ENCODE measurements at places on chromosomes 12 and 14.

- DNase-seq, result peak; percentile 65
These were observed 34.1 kb downstream of the SCFD1 start for GRCh38 chr14:30656190-30656632.

DNA sequence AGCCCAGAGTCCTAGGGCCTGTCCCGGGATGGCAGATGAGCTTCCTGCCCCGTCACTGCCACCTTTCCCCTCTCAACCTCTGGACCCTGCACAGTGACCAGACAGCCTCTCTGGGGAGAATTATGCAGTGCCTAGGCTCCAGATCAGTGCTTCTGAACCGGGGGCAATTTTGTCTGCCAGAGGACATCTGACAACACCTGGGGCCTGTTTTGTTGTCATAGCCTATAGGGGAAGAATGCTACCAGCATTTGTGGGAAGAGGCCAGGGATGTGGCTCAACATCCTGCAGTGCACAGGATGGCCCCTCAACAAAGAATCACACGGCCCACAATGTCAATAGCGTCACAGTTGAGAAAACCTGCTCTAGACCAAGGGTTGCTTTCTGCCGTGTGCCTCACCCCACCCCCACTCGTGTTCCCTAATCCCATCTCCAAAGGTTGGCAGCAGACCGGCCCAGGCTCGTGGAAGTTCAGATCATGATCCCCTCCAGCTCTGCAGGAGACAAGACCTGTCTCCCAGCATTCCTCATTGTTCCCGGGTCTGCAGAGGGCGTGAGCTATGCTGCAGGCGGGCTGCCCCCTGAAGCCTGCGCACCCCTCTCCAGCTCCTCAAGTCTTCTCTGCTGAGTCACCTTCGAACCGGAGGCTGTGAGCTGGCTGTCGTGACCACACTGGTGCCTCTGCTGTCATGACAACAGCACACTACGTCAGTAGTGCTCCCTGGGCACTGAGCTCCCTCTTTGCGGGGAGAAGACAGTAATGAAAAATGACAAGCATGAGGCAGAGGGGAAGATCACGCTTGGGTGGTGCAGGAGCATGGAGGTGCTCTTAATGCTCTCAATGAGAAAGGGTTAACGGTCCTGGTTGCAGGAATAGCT, 2.0 kb upstream of the GAPDH start:
- peak; percentile 84 for DNase-seq

- DNase-seq, result peak; percentile 83
These were observed 46.0 kb downstream of the SH2B3 start for GRCh38 chr12:111451649-111452129.

DNA sequence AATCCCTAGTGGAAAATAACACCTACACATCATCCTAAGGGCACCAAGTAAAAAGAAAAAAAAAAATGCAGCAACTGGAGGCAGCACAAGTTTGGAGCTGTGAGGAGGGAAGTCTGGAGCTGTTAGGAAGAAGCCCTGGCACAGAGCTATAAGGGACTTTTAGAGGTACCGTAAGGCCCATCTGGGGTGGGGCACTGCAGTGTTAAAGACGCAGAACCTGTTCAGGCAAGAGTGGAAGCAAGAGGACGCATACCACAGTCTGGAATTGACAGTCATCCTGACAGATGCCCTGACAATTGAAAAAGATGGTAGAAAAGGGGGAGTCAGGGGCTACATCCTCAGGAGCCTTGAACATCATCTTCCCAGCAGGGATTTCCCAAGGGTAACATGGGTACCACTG, 195.9 kb upstream of the PLEKHG7 start:
- DNase-seq, result no peak

DNA sequence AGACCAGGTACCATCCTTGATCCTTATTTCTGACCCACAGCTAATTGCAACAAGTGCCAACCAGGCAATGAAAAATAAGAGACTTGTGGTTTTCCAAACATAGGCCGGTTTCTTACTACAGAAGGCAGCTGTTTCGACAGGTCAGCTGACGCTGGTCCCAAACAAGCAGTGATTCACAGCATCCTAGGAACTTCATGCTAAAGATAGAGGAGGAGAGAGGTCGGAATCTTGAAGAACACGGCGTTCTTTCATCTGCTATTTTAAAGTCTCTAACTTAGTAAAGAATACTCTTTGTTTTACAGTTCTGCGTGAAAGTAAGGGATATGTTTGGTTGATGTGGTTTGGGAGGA, 28.1 kb upstream of the ADGRD1 start:
- DNase-seq, result no peak

GRCh38 chr12:34294671-34295365, 272.5 kb downstream of the ALG10 start:
- DNase-seq, result no peak

DNA sequence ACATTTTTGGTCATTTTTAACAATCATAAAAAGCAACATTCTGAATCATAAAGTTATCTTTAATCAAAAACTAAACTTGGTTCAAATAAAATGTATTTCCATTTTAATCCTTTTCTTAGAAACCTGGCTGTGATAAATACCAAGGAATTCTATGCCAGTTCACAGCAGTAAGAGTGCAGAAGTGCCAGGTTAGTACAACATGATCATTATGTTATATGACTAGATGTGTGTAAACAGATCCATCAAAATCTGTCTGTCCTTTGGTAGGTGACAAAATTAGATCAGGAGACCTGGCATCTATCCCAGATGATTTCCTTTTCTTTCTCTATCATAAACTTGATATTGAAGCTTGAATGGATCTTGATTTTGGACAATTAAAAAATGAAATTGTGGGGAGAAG, 200.6 kb upstream of the STXBP6 start:
- DNase-seq, result no peak

DNA sequence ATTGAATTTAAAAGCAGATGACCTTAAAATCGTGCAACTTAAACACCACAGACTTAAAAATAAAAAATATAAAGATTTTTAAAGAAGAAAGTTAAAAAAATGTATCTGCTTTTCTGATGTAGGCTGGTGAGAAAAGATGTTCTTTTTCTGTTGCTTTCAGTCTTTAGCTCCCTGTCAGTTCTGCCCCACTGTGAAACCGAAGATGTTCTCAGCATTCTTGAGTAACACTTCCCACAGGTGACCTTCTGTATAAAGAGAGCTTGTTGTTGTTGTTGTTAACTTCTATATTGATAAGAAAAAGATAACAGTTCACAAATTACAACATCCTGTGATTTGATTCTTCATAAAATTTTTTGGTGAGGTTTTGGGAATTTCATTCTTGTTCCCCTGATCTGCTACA, 377.9 kb upstream of the RGS6 start:
- DNase-seq, result no peak

- peak; percentile 27 for DNase-seq
These were observed 1.2 kb upstream of the WSB2 start for GRCh38 chr12:118061873-118062843.

DNA sequence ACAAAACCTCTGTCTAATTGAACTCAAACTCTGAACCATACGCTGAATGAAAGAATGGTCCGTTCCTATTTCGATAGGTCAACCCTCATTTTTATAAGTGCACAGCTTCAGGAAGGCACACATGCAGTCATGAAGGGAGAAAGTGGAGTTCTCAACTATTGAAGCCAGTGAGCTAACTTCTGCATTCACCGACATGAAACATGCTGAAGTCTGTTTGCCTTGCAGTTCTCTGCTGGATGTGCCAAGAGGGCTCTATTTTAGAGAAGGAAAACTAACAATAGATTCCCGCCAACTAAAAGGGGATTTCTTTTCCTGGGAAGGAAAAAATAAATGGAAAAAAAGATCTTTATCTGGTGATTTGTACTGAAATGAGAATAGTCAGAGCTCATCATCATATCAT, 191.0 kb upstream of the PLEKHG7 start:
- no peak for DNase-seq

DNA sequence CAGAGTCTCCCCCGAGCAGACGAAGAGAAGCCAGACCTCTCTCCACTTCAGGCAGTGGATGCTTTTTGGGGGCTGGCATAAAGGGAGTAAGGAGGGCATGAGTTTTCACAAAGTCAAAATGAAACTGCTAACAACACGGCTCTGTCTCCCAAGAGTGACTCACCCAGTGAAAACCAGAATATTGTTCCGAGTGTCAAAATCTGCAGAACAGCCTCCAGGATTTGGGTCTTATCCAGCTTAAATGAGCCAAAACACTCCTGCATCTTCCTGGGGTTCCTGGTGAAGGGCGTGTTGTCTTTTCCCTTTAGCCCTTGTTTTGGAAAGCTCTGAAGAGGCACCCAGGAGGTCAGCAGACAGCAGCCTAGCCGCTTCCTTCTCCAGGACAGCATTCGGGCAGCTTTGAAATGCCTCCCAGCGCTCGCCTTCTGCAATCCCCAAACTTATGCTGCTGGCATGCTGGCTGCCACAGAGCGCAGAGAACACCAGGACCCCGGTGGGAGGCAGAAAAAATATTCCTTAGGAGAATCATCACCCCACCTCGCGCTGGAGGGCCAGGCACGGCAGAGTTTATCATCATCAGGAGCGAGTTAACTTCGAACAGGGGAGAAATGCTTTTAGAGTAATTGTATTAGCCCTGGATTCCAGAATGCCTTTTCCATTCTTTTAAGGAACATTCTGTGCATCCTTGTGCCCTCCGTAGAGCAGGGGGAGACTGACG, 117.7 kb upstream of the NCOR2 start:
- no peak for DNase-seq

DNA sequence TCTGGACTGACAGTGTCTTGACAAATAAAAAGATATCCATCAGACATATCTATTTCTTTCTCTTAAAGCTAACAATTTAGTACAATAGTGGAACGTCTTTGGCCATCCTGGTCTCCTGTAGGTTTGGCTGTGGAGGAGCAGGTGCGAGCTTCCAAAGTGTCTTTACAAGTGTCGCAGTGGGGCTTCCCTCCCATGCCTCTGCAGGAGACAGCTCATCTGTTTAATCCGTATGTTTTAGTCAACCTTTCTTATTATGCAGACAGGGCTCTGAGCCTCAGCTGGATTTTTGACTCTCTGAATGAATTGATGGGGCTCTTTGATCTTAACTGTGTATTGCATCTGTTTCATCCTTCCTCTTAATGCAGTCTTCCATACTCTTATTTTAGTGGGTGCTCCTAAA, 57.5 kb downstream of the RMST start:
- no peak for DNase-seq

DNA sequence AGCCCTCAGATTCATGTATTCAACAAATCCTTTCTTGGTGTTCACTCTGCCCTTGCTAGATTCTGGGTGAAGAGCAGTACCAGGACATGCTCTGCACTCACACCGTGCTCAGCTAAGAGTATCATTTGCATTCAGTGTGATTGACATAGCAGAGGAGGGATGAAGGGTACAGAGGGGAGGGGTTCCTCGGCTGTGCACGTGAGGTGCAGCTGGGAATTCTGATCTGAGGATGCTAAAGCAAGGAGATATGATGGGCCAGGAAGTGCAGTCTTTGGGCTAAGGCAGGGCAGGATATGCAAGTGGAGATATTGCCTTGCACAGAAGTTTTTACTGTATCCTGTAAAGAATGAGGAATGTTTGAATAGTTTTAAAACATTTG, 108.6 kb downstream of the FGD4 start:
- DNase-seq, result no peak

DNA sequence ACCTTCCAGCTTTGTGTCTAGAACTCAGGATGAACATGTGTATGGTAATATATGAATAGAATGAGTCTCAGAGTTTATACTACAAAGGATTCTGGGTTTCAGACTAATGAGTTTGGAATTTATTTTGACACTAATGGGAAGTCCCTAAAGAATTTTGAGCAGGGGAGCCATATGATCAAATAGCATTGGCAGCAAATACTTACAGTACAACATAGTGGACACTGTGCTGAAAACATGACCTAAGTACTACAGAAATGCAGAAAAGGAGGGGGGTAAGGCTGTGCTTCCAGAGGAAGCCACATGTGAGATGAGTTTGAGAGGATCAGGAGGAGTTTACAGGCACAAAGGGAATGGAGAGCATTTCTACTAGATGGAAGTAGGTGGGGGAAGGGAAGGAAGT, 225.8 kb downstream of the C12orf42 start:
- DNase-seq, result no peak

DNA sequence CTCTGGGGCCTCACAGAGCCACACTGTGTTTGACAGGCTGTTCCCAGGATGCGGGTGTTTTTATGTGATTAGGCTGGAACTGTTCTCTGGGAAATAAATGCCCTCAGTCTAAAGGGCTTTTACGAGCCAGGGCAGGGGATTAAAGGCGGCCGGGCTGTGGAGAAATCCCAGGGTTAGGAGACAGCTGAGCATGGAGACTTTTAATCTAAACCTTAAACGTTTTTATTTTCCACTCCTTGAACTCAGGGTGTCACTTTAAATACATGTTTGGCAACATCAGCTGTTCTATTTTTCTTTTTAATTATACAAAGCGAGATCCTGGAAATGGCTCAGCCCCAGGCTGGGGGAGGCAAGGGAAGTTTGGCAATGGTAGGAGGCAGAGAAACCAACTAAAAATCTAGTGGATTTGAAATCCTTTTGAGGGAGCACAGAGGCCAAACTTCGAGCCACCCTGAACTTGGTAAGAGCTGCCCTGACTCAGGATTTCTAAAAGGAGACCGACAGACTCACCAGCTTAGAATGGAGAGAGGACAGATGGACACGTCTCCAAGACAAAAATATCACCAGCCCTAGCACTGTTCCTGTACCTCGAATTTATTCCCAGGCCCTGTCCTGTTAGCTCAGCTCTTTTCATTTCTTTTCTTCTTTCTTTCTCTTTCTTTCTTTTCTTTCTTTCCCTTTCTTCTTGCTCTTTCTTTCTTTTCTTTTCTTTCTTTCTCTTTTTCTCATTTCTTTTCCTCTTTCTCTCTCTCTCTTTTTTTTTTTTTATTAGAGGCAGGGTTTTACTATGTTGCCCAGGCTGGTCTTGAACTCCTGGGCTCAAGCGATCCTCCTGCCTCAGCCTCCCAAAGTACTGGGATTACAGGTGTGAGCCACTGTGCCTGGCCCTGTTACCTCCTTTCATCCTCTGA, 15.8 kb upstream of the ORAI1 start:
- no peak for DNase-seq

GRCh38 chr12:27334721-27335082, 2.1 kb downstream of the BMAL2 start:
- DNase-seq, result no peak

- DNase-seq, result no peak
These were observed 24.5 kb upstream of the PNMA1 start for GRCh38 chr14:73738518-73739173.

- no peak for DNase-seq
These were observed 110.9 kb downstream of the TSPAN9 start for GRCh38 chr12:3187846-3188770.

- no peak for DNase-seq
These were observed 13.8 kb upstream of the CPNE8 start for GRCh38 chr12:38919191-38919590.

GRCh38 chr12:62660756-62661155, 194.1 kb downstream of the MON2 start:
- no peak for DNase-seq

Data from hematopoietic multipotent progenitor cell treated with erythropoietin and hydrocortisone succinate and interleukin-3 and kit ligand, for 15 days (in vitro differentiated cells).